ENCODE measurements at places on chromosomes 2 and 18. TPM values are rescaled to one million over a fixed set of nuclear protein-coding genes. Genes with fewer than 3 reads are reported as not detected.
A peak's percentile ranks its signal among the peaks of the same experiment; 100 is the strongest.

DNA sequence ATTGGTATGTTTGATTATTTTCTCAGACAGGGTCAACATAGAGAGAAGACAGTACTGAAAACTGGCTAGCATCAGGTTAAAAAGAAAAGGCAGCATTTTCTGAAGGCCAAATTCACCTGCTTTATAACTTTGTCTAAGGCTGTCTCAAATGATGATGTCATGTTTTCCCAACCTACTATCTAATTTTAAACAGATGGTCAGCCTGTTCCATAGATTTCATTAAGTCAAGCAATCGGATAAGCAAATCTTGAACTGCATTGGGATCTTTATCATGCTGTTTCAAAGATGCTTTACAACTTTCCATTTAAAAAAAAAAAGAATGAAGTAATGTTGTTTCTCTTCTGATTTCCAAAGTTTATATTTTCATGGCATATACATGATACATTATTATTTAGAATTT is 56.3 kb upstream of the SPOPL start:
- no peaks in the 10 kb centered on the region for H3K36me3 ChIP-seq
- peak; percentile 14 for DNase-seq
- peaks cover 3% of the 10 kb centered on the region for H3K4me1 ChIP-seq
- no peak overlapping the region for H3K27ac ChIP-seq
- H3K27me3 ChIP-seq: no peaks in the 10 kb centered on the region

- no peak overlapping the region for H3K27ac ChIP-seq
- H3K27me3 ChIP-seq: no peaks in the 10 kb centered on the region
- H3K4me3 ChIP-seq: no peak overlapping the region
Observed at GRCh38 chr2:144990661-144991060, 470.7 kb upstream of the ZEB2 start.

DNA sequence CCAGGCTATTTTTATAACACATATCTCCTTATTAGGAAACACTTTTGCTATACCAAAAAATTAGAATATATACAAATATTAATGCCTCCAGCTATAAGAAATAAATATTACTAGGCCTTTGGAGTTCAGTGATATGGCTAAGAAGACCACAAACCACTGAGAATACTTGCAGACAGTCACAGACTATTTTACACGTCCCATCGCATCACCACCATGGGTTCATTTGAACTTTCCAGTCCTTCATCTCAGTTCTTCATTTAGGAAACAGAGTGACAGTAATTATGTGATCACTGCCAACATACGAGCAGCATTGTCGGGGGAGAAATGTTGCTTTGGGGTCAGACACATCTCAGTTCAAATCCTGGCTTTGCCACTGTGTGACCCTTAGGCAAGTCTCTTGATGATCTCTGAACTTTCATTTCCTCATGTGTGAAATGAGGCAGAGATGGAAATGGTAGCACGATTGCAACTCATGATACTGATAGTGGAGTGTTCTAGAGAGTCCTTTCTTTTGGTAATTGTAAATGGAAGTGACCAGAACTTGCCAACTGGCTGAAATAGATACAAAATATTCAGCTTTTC is 138.9 kb upstream of the NRP2 start:
- H3K27ac ChIP-seq: no peak overlapping the region
- H3K36me3 ChIP-seq: no peaks in the 10 kb centered on the region
- H3K4me3 ChIP-seq: no peak overlapping the region
- H3K4me1 ChIP-seq: no peaks in the 10 kb centered on the region
- no peaks in the 10 kb centered on the region for H3K27me3 ChIP-seq
- no peak for DNase-seq

DNA sequence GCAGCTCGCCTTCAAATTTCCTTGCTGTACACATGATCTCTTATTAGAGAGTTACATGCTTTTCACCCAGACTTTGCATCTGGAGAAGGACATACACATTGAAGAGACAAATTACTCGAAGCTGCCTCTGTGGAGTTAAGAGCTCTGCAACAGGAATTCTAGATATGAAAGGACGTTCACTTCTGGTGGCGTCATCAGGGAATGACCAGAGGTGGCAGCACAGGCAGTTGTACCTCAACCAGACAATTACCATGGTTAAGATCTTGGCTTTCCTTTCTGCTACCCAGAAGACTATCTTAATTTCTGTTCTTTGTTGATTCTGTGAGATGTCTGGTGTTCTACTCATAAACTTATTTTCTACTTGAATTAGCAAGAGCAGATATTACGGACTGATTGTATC is 39.1 kb upstream of the MC4R start:
- H3K4me1 ChIP-seq: no peaks in the 10 kb centered on the region
- H3K36me3 ChIP-seq: no peaks in the 10 kb centered on the region
- H3K27ac ChIP-seq: no peak overlapping the region

DNA sequence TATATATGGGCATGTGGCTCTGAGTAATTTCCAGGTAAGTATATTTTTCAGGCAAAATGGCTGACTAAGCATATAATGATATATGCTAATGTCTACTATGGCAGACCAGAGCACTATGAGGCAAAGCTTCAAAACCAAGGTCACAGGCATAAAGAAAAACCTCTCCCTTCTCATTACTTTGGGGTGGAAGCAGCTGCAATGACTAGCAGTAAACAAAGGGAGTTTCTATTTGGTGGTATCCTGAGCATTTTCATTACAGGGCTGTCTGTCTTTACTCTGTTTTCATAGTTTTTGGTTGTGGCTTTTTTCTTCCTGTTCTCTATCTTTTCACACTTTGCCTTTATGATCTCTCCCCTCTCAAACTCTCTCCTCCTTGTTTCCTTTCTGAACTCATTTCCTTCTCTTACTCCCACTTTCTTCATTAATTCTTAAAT is 15.6 kb downstream of the PDE6D start:
- DNase-seq: no peak
- H3K4me1 ChIP-seq: no peaks in the 10 kb centered on the region
- H3K27ac ChIP-seq: no peak overlapping the region
- H3K36me3 ChIP-seq: no peaks in the 10 kb centered on the region
- no peaks in the 10 kb centered on the region for H3K27me3 ChIP-seq

GRCh38 chr2:189783451-189783926 is 650 bp downstream of the ORMDL1 start:
- H3K27me3 ChIP-seq: no peaks in the 10 kb centered on the region
- peak overlapping the region; percentile 90 for H3K27ac ChIP-seq
- peaks cover 50% of the 10 kb centered on the region for H3K36me3 ChIP-seq
- H3K4me1 ChIP-seq: peaks cover 10% of the 10 kb centered on the region

GRCh38 chr2:223523551-223524001 is 78.6 kb downstream of the SCG2 start:
- no peaks in the 10 kb centered on the region for H3K36me3 ChIP-seq
- no peak overlapping the region for H3K4me3 ChIP-seq
- no peaks in the 10 kb centered on the region for H3K4me1 ChIP-seq
- no peak for DNase-seq
- no peaks in the 10 kb centered on the region for H3K27me3 ChIP-seq

DNA sequence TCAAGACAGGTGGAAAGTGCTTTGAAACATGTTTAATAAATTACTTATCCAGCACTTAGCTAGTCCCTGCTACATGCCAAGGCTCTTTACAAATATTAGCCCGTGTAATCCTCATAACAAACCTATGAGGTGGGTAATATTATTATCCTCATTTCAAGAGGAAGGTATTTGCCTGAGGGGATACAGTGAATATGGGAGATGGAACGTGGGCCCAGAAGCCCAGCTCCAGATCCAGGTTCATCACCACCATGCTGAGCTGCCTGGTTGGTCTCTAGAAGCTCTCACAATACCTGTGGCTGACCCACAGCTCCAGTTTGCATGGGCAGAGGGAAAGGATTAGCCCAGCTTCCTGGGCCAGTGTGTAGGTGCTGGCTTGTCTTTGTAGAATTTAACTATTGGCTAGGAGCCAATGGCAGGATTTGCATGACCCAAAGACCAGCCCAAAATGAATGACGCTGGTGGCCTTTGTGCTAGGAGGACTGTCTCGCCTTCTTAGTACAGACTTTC is 61.6 kb upstream of the ATP8B1 start:
- H3K4me3 ChIP-seq: no peak overlapping the region
- H3K27me3 ChIP-seq: no peaks in the 10 kb centered on the region
- no peaks in the 10 kb centered on the region for H3K36me3 ChIP-seq
- no peaks in the 10 kb centered on the region for H3K4me1 ChIP-seq
- no peak for DNase-seq

- DNase-seq: no peak
- no peak overlapping the region for H3K4me3 ChIP-seq
- no peaks in the 10 kb centered on the region for H3K36me3 ChIP-seq
- H3K27ac ChIP-seq: no peak overlapping the region
Observed at GRCh38 chr18:36419900-36420531, 122.5 kb downstream of the FHOD3 start.

ANKRD36 gene
- 19.0 TPM for total RNA-seq

FBXO41 gene
- total RNA-seq: 7.7 TPM

COL4A3 gene
- total RNA-seq: not detected

ACADL gene
- not detected for total RNA-seq

VIT gene
- not detected for total RNA-seq

CD207 gene
- not detected for total RNA-seq

GREB1 gene
- total RNA-seq: 0.42 TPM

STK36 gene
- 9.3 TPM for total RNA-seq

TXNDC2 gene
- total RNA-seq: 2.0 TPM
